ENCODE measurements at places on chromosomes 16 and 17.

GRCh38 chr16:16923479-16923878 lies 544.5 kb downstream of the NPIPA7 start:
- no peak for DNase-seq

DNA sequence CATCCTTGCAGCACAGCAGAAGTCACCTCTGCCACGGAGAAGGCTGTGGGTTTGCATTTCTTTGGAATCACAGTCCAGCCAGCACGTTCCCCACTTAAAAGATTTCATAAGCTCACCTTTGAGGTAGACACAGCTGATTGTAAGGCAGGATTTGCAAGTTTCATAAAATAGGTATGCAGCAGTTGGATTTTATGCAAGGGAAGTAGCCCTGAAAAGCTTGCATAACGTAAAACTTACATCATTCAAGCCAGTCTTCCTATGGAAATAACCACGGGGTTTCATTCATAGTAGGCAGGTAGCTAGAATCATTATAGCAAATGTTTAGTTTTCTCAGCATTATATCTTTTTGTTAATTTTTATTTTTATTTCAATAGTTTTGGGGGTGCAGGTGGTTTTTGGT lies 49.8 kb upstream of the ARHGAP44 start:
- no peak for DNase-seq

DNA sequence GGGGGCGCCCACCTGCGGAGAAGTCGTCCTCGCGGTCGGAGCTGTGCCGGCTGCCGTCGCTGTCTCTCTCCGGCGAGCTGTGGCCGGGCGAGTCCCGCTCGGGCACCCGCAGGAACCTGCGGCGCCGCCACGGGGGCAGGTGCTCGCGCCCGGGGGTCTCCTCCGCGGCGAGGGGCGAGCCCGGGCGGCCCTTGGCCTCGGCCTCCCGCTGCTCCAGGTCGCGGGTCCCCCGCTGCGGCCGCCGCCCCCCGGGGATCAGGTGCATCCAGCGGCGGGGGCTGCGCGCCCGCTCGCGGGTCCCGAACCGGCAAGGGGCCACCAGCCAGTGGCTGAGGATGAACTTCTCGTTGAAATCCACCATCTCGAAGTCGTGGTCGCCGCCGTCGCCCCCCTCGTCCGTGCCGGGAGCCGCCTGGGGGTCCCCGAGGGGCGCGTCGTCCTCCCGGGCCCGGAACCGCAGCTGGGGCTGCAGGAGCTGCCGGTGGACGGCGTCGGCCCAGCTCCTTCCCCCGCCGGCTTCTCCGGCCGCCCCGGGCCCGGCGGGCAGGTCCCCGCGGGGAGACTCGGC lies 41.4 kb upstream of the BHLHA9 start:
- DNase-seq: no peak

- peak; percentile 75 for DNase-seq
Observed at GRCh38 chr17:48244121-48244711, 136.7 kb downstream of the SNX11 start.

GRCh38 chr16:57297856-57298255 lies 13.4 kb upstream of the PLLP start:
- no peak for DNase-seq

- no peak for DNase-seq
Observed at GRCh38 chr17:78223061-78223460, 8.4 kb upstream of the TMEM235 start.

GRCh38 chr16:68235108-68235886 lies 630 bp downstream of the ESRP2 start:
- no peak for DNase-seq

- no peak for DNase-seq
Observed at GRCh38 chr17:48388955-48389743, 40.9 kb downstream of the SKAP1 start.

GRCh38 chr16:23298290-23298915 lies 3.7 kb upstream of the SCNN1B start:
- no peak for DNase-seq

- peak; percentile 54 for DNase-seq
Observed at GRCh38 chr17:63382826-63383225, 63.3 kb downstream of the CYB561 start.

GRCh38 chr16:12972246-12972645 lies 70.8 kb downstream of the SHISA9 start:
- no peak for DNase-seq

DNA sequence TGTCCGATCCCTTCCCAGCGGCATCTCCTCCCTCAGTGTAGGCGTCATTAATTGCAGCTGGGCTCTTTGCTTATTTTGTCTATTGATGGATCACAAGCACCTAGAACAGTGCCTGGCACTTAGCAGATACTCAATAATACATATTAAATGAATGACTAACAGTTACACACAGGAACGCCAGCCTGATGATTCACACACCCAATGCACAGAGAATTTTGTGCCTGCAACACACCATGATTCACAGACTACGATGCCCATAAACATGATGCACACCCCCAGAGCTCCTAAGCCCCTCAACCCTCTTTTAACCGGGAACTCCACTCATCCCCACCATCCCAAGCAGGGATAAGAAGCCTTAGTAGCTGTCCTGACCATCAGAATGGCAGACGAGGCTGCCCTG lies 66.6 kb upstream of the TMEM97 start:
- peak; percentile 86 for DNase-seq

- DNase-seq: no peak
Observed at GRCh38 chr16:62869837-62870236, 833.6 kb upstream of the CDH8 start.

DNA sequence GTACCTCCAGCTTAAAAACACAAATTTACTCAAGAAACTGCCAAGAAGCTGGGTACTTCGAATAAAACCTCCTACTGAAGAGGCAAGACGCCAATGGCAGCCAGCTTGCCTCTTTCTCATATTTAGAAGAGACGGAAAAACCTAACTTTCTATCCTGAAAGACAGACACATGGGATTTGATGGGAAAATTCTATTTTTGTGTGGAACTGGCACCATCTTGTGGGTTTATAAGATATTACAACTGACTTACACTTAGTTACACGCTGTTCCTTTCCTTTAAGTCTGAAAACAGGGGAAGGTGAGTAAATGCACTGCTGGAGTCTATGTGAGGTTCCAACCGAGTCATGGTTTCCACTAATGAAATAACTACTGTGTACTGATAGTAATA lies 10.3 kb downstream of the ZNF18 start:
- peak; percentile 59 for DNase-seq

DNA sequence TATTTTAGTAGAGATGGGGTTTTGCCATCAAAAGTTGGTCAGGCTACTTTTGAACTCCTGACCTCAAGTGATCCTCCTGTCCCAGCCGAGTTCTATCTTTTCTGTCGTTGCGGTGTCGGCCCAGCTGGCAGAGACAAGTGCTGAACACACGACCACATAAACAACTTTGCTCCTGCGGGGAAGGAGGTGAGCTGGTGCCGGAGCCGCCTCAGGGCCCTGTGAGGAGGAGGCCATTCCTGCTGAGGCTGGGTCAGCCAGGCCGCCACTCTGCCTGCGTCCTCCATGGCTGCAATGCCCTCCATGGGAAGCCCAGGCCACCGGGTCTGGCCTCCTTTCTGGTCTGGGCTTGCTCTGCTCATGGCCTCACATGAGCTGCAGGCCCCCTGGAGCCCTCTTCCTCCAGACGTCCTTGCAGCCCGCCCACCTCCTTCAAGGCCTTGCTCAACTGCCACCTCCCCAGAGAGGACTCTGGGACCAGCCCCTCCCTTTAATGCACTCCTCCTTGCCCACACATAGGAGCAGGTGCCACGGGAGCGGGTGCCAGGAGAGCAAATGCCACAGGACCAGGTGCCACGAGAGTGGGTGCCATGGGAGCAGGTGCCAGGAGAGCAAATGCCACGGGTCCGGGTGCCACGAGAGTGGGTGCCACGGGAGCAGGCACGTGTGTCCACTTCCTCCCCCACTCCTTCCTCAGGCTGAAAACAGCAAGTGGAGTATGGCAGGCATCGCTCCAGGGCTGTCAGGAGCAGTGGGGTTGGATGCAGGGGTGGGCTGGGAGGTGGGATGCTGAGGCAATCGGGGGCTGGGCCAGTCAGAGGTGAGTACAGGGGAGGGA lies 28.4 kb upstream of the CBFA2T3 start:
- no peak for DNase-seq

- no peak for DNase-seq
Observed at GRCh38 chr17:11242411-11242810, 1.4 kb downstream of the SHISA6 start.

GRCh38 chr17:80830020-80830780 lies 161.4 kb upstream of the CHMP6 start:
- no peak for DNase-seq

DNA sequence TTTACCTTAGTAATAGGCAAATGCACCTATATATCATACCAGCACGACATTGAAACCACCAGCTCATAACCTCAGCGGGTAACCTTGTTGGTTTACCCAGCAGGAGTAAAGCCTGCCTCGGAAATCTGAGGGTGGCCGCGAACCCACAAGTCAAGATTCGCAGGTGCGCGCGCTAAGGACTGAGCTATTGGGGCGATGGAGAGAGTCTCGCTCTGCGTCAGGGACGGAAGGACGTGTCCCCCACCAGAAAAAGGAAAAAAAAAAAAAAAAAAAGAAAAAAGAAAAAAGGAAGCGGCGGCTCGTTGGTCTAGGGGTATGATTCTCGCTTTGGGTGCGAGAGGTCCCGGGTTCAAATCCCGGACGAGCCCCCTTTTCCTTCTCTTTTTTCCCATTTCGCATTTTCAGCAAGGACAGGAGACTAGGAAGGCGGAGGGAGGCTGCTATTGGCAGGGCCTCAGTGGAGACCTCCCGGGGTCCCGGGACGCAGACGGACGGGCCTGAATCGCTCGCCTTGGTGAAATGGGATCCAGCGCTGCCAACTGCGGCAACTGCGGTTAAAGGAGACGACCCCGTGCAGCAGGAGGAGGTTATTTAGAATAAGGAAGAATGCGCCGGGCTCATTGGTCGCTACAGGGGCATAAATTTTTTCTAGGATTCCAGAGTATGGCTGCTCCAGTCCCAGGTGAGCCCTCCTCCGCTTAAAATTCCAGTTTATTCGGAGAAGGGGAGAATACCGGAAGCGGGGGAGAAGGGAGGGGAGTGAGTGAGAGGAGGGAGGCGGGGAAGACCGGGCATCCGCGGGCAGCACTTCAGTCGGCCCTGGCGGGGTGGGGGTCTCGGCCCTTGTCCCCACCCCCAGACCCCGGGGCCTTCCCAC lies at the start of gene OR1F1:
TSS of gene OR1F1 (plus strand) at position 407 of the 877 bp plus-strand sequence.
- DNase-seq: peak; percentile 78

DNA sequence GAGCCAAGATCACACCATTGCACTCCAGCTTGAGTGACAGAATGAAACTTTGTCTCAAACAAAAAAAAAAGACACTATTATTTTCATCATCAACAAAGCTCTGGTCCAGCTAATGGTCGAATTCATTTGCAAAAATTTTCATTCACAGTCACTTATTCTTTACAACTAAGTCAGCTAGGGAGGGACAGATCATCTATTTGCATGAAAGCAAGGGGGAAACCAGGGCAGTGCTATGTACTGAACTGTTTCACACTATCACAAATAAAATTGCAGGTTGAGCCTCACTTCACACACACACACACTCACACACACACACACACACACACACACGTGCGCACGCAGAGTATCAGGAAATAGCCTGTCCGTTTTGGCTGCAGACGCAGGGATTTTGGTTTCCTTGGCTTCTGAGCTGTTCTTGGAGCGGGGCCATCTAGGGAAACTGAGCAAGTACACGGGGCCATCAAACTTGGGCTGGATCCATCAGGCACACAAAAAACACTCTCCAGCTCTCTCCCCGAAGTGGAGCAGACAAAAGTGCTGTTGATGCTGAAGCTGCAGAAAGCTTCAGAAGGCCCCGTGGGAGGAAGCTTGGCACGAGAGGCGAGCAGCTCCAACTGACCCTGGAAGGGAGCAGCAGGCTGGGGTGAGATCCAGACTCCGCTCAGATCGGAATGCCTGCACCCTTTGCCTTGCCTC lies 44.3 kb upstream of the HELZ start:
- DNase-seq: peak; percentile 21

All from EL (cell line).